Glutamatergic neuron (in vitro differentiated cells): ENCODE measurements at places on chromosomes 1 and 21.
A peak's percentile ranks its signal among the peaks of the same experiment; 100 is the strongest.

DNA sequence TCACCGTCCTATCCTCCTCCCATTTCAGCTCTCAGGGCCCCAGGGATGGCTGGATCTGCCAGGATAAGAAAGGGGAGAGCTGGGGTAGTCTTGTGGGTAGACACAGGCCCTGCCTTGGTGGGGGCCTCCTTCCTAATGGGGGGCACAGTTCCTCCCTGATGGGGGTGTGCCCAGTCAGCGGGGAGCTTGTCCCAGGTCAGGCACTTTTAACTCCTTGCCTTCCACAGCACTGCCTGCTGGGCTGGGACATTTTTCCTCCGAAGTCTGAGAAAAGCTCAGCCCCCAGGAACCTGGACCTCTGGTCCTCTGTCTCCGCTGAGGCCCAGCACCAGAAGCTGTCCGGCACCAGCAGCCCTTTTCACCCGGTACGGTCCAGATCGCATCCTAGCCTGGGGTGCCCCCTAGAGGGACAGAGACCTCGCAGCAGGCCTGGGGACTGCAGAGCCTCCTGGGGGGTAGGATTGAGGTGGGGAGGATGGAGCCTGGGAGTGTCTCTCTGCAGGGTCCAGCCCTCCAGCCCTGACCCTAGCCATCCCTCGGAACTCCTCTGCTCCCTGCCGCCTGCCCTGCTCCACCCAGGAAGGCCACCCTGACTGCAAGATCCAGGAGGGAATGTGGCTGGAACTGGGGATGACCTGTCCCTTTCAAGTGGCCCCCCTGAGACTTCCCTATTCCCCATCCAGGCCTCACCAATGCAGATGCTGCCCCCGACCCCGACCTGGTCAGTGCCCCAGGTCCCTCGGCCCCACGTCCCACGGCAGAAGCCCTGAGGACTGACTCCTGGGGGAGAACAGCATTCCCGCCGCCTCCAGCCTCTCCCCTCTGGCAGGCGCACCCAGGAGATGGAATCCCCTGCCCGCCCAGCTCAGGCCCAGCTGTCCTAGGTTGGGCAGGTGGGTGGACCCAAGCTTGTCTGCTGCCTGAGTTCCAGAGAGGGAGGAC lies 12.0 kb downstream of the MIIP start:
- DNase-seq: peak; percentile 36

DNA sequence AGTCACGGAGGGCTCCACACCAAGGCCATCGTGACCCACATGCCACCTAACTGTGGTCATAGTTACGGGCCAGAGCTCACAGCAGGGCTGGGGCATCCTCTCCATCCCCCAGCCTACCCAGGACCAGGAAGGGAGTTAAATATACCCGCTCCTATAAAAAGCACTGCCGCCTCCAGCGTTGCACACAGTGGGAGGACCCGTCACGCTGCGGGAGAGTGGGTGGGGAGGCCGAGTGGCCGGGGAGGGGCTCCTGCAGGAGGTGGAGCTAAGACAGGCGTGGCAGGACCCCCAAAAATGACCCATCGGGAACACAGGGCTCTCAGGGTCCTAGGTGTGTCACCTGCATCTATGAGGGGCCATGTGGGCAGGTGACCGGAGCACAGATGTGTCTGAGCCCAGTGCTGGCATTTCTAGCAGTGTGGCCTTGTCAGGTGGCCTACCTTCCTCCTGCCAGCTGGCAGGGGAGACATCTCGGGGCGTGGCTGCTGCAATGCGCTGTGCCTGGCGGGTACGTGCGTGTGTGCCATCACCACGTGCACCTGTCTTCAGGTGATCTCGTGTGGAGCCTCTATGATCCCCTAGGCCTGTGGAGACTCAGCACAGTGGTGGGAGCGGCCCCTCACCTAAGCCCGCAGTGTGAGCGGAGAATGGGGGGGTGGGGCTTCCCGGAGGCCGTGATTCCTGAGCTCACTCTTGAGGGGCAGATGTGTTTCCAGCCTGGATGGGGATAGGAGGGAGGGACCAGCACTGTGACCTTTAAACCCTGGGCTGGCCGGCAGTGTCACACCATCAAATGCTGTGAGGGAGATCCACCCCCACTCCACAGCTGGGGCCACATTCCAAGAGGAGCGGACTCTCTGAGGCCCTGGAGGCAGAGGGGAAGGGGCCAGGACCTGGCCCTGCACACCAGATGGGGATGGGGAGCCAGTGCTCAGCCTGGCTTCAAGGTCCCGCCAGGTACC lies 17.7 kb downstream of the AGRN start:
- DNase-seq: no peak

- DNase-seq: no peak
Observed at GRCh38 chr1:111887875-111888274, 101.6 kb downstream of the KCND3 start.

- no peak for DNase-seq
Observed at GRCh38 chr1:11738096-11738495, 2.2 kb downstream of the AGTRAP start.

GRCh38 chr1:68453060-68453670 lies 3.4 kb upstream of the RPE65 start:
- DNase-seq: no peak

DNA sequence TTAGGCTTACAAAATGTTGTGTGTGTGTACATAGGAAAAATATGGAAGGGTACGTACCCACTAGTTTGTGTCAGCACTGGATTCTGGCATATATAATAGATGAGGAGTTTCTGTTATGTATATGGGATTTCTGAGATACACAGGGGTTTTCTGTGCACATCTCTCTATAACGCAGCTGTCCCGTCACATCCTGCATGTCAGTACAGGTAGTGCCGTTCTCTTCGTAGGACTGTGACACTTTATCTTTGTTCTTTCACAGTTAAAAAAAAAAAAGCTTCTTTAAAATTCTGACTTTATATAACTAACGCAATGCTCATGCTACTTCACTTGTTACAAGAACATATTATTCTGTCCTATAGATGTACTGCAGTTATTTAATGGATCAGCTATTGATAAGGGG lies 42.9 kb downstream of the ADARB1 start:
- no peak for DNase-seq

- DNase-seq: no peak
Observed at GRCh38 chr21:46078978-46079351, 18.9 kb upstream of the COL6A2 start.

DNA sequence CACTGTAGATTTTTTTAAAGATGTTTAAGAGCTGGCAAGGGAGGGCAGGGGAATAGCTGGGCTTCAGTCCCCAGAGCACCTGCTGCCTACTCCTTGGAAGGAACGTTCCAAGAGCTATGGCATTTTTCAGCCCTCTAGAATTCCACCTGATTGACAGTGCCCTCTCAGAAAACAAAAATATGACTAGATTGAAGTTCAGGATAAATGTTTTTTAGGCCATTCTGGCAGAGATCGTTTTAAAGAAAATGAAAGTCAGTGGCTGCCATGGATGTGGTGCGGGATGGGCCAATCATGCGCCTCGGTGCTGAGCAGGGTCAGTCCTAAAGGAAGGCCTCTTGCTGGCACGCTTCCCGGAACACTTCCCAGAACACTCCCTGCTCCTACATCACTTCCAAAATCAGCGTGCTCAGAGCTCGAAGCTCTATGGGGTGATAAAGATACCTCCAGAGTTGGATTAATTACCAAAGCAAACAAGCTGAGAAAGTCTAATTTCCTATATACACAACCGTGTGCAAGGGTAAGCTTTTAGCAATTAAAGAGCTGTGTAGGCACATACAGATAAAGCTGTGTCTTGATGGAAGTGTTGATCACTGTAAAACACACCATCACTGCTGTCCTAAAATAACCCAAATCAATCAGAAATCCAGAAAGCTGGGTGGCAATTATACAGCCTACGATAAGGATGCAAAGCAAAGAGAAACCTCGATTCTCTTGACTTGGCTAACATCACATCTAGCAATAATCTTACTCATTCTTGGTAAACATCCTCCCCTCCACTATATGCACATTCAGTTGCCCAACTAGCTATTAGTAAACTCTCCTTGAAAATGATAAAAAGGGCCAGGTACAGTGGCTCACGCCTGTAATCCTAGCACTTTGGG lies 34.6 kb downstream of the TGFBR3 start:
- no peak for DNase-seq

- no peak for DNase-seq
Observed at GRCh38 chr1:107936498-107937481, 28.2 kb downstream of the VAV3 start.

- no peak for DNase-seq
Observed at GRCh38 chr1:69852706-69853105, 285.0 kb downstream of the LRRC7 start.
